ENCODE measurements at places on chromosomes 7 and 10.

- no peak for DNase-seq
Measured at GRCh38 chr7:28106321-28106829, 74.2 kb downstream of the JAZF1 start.

DNA sequence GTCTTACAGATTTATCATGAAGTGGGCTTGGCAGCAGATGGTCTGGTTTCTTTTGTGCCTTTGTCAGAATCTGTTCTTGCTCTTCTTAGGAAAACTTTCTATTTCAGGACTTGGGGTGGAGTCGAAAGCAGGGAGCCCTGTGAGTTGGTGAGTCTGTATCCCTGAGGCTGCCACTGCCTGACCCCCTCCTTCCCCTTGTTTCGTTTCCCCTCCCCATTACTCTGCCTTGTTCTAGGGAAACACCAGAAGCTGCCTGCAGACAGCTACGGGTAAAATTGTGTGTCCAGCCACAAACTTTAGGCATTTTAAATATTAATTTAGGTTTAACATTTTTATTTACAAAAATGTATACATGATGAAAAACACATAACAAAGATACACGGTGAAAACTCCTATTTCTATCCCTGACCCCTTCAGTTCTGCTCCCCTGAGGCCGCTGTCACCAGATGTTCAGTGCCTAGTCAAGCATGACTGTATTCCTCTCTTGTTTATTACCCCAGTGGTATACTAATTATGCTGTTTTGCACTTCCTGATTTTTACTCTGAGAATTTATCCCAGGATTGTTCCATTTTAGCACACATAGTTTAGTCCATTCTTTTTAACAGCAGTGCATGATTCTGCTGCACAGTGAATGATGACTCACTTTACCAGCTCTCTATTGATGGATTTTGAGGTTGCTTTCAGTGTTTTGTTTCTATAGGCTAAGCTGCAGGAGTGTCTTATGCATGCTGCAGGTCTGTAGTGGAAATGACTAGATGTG is 9.1 kb downstream of the TSPAN14 start:
- no peak for DNase-seq

- no peak for DNase-seq
Measured at GRCh38 chr10:77334501-77334900, 303.1 kb downstream of the KCNMA1 start.

DNA sequence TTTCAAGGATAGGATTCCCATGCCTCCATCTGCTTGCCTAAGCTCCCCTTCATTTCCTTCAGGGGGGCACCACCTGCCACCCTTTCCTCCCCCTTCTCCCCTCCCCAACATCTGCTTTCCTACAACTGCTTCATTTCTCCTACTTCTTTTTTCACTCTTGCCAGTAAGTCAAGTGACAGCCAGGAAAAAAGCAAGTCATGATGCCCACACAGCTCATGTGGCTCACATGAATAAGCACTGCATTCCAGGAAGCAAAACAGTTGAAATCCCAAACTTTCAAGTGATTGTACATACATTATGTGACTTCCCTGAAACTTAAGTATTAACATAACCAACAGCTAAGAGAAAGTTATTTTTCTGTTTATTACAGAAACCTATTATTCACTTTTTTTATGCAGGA is 78.6 kb downstream of the TNS3 start:
- DNase-seq = no peak

DNA sequence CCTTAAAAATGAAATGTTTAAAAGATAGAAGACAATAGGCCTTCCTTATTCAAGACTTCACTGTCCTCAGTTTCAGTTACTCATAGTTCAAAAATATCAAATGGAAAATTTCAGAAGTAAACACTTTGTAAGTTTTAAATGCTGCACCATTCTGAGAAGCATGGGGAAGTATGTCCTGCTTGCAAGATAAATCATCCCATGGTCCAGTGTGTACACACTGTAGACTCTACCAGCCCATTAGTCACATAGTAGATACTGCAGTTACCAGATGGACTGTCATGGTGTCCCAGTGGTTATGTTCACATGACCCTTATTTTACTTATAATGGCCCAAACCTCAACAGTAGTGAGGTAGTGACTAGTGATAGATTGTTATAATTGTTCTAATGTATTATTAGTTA is 69.5 kb downstream of the PTPN12 start:
- no peak for DNase-seq

GRCh38 chr10:120508393-120508792 is 51.4 kb downstream of the PLPP4 start:
- no peak for DNase-seq

DNA sequence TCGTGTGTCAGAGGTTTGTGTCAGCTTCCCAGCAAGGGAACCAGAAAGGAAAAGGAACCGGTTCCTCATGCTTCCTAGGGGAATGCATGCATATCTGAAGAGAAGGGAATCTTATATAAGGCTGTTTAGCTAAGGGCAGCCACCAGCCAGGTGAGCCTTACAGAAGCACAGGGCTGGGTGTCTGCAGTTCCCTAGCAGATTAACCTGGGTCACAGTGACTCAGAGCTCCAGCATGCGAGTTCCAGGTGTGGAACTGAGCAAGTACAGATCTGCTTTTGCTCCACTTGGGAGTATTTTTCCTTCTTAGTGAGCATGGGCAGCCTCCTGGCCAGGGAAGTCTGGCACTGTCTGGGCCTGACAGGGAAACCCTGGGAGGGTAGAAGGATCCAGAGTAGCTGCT is 957 bp upstream of the ANKRD2 start:
- no peak for DNase-seq

DNA sequence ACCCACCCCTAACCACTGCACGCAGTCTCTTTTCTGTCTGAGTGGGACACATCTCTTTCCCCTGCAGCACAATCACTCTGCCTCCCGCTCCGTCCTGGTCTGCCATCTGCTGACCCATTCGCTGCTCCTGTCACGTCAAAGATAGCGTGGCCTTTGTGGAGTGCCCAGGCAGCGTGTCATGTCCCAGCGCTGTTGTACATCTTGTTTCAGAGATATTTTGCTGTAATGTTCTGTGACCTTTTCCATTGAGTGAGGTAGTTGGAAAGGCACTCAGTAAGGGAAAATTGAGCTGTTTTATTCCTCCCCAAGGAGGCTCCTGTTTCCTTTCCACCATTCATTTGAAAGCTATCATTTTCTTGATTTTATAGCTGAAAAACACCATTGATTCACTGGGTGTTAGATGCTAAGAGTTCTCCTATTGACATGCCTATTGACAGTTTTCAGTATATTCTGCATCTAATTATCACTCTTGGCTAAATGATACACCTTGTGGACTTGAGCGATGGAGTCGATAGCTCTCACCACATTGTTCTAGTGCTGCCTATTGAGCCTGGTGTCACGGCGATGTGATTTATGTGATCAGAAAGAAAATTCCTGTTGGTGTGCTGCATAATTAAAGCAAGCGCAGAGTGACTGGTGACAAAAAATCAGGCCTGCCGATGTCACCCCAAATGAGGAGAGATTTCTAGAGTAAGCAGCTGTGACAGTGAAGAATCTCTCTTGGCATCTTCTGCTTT is 372.6 kb downstream of the LRMDA start:
- no peak for DNase-seq

GRCh38 chr7:139118805-139119485 is 9.4 kb upstream of the ZC3HAV1 start:
- DNase-seq = no peak

- no peak for DNase-seq
Measured at GRCh38 chr10:60917331-60918280, 26.4 kb downstream of the RHOBTB1 start.

- DNase-seq = no peak
Measured at GRCh38 chr7:89336121-89336520, 540.6 kb upstream of the TEX47 start.

DNA sequence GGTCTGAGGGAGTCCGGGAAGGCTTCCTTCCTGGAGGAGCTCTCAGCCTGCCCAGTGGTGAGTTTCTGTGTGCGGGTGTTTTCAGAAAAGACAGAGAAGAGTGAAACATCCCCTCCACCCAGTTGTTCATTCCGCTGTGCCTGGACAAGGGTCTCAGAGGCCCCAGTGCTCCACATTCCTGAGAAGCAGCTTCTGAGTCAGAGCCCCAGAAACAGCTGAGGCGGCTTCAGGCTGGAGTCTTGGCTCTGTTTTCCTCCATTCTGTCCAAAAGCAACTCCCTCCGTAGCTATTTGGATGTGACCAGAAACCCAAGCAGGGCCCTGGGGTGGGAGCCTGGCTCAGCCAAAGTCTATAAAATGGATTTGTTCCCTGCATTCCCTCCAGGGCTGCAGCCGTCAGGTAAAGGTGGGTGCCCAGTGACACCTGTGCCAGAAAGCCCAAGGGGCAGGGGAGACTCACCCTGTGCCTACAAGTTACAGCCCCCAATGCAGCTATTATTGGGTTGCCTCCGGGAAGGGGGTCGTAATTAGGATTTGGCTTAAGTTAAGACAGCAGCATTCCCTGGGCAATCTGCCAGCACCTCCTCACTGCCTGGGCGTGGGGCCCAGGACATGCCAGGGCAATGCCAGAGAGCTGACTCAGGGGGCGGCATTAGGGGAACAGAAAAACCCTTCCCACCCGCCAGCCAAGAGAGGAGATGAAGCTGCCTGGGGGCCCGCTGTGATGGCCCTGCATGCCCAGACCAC is 13.1 kb upstream of the CAMK2G start:
- DNase-seq = no peak

- no peak for DNase-seq
Measured at GRCh38 chr10:69512901-69513300, 60.3 kb downstream of the NEUROG3 start.

DNA sequence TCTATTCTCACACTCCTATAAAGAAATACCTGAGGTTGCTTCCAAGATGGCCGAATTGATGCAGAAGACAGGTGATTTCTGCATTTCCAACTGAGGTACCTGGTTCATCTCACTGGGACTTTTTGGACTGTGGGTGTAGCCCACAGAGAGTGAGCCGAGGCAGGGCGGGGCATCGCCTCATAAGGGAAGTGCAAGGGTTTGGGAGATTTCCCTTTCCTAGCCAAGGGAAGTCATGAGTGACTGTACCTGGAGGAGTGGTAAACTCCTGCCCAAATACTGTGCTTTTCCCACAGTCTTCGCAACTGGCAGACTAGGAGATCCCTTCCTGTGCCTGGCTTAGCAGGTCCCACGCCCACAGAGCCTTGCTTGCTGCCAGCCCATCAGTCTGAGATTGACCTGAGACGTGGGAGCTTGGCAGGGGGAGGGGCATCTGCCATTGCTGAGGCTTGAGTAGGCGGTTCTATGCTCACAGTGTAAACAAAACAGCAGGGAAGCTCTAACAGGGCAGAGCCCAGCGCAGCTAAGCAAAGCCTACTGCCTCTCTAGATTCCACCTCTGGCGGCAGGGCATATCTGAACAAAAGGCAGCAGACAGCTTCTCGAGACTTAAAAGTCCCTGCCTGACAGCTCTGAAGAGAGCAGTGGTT is 152.2 kb downstream of the ARL4A start:
- DNase-seq = no peak

- DNase-seq = no peak
Measured at GRCh38 chr7:127437241-127437640, 44.7 kb upstream of the ZNF800 start.

DNA sequence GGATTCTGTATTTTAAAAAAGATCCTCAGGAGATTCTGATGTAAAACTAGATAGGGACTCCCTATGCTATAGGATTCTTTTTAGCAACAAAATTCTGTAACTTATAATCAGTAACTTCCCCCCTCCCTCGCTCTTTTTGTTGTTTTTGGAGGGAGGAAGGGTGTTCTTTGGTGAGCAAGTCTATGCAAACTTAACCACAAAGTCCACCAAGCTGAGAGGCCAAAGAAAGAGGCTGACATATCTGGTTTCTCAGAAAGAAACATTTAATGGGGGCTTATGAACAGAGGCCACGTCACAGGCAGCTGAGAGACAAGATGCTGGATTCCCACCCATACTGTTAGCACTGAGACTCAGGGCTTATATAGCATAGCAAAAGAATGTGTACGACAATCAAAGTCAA is 14.3 kb upstream of the ABCB5 start:
- no peak for DNase-seq

- no peak for DNase-seq
Measured at GRCh38 chr7:37100735-37101331, 347.8 kb downstream of the ELMO1 start.

DNA sequence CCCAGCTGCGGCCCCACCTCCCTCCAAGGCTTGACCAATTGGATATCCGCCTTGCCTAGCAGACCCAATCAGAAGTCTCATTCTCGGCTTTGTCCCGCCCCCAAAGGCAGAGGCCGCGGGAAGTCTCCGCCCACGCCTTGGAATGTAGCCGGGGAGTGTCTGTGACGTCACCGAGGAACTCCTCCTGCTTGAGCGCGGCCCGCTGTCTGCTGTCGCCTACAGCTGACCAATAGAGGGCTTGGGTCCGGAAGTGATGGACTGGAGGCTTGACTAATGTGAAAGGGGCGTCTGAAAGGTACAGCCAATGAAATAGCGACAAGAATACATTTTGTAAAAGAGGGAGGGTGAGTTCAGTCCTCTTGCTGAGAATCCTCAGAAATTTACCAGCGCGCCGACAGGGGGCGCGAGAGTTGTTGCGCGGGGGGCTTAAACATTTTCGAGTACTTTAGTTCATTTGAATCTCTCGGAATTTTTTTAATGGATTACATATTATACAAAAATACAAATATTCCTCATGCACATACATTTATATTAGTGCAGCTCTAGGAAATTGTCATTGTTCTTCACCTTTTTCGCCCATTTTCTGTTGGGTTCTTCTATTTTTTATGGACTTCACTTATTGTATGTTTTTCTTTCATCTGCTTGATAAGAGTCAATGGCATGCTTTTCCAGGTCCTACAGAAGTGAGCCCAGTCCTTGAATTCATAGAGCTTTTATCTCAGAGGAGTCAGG is 376 bp upstream of the CREB3L2 start:
- DNase-seq = peak; percentile 93

DNA sequence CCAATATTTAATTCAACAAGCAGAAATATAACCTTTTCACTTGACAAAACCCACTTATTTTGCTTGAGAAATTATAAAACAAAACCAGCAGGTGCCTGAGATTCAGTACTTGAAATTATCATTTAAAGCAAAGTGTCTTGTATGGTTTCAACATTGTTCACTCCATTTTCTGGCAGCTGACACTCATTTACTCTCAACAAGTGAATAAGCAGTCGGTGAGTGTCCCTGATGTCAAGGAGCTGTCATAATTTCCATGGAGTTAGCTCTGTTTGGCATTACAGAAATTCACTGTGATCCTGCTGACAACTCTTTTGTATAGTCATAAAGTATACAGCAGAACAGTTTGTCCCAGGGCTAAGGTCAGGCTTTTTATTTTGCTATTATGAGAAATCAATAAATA is 490.0 kb downstream of the CNTNAP2 start:
- DNase-seq = no peak

DNA sequence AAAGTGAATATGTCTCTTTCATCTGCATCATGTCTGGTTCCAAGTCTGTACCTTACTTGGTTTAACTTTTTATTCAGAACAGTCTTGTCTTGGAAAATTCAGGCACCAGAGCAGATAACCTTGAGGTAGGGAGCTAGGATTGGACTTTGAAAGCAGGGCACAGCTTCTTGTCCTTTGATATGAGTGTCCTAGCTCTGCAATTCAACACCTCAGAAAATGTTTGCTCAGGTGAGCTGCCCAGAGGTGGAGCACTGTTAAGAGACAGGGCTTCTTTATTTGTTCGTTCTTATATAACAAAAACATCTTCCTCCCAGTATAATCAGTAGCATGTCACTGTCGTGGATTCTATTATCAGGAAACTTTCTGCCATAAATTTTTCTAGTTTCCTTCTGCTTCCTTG is 118.3 kb downstream of the LRRC4 start:
- DNase-seq = no peak

GRCh38 chr10:73772281-73773151 is 9.3 kb upstream of the CHCHD1 start:
- peak; percentile 75 for DNase-seq

- no peak for DNase-seq
Measured at GRCh38 chr7:111232249-111233084, 141.5 kb downstream of the LRRN3 start.

GRCh38 chr10:101301111-101301731 is 52.7 kb upstream of the BTRC start:
- DNase-seq = no peak

Data from stimulated activated CD4-positive, alpha-beta T cell treated with anti-CD3 and anti-CD28 coated beads, Interleukin-4, amount 100 ng/mL, for 4 hours (primary cell).